Stimulated activated CD4-positive, alpha-beta T cell treated with anti-CD3 and anti-CD28 coated beads, Interleukin-12 subunit alpha, Interleukin-12 subunit beta, amount 100 ng/mL, for 24 hours (primary cell): ENCODE measurements at places on chromosomes 11 and 22.

- no peak for DNase-seq
Measured at GRCh38 chr11:111361052-111361801, 17.8 kb downstream of the POU2AF1 start.

GRCh38 chr22:48900626-48901025 is 927.0 kb downstream of the BRD1 start:
- DNase-seq: no peak

- DNase-seq: no peak
Measured at GRCh38 chr11:1305501-1306056, 3.9 kb downstream of the TOLLIP start.

GRCh38 chr22:23403720-23404688 is 176.1 kb downstream of the IGLL1 start:
- no peak for DNase-seq

DNA sequence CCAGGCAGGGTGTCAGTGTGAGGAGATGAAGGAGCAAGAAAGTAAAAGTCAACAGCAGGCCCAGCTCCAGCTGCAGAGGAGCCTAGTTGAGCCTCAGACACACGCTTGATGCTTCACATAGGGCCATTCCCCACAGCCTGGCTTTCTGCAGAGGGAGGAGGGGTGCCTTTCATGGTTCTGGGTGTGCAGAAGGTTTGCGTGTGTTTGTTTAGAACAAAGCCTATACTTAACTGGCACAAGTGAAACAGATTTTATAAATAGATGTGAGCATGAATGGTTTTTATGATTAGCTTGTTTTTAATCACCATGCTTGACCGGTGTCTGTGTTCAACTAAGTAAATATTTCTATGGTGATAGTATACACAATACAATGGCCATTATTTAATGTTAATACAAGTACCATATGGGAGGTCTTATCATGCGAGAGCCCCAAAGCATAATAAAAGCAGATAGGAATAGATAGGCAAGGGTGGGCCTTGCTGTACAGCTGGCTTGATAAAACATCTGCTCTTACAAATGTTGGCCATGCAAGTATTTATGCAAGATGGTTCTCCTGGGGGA is 290.2 kb downstream of the ETS1 start:
- DNase-seq: no peak

- no peak for DNase-seq
Measured at GRCh38 chr22:30994960-30995359, 25.9 kb downstream of the TUG1 start.

DNA sequence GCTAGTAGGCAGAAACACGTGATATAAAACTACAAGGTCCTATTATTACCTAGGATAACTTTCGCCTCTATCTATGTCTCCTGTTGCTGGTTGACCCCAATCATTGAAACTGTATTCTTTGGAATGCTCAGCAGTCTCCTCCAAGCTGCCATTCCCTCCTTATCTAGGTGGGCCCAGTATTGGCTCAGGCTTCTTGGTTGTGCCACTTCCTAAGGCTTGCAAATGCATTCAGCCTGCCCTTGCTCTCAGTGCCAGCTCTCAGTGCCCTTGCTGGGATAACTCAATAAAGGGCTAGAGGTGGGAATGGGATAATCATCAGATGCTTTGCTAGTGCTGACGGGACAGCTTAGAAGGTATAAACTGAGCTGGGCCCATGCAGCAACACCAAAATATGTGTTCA is 13.6 kb downstream of the CD44 start:
- no peak for DNase-seq

DNA sequence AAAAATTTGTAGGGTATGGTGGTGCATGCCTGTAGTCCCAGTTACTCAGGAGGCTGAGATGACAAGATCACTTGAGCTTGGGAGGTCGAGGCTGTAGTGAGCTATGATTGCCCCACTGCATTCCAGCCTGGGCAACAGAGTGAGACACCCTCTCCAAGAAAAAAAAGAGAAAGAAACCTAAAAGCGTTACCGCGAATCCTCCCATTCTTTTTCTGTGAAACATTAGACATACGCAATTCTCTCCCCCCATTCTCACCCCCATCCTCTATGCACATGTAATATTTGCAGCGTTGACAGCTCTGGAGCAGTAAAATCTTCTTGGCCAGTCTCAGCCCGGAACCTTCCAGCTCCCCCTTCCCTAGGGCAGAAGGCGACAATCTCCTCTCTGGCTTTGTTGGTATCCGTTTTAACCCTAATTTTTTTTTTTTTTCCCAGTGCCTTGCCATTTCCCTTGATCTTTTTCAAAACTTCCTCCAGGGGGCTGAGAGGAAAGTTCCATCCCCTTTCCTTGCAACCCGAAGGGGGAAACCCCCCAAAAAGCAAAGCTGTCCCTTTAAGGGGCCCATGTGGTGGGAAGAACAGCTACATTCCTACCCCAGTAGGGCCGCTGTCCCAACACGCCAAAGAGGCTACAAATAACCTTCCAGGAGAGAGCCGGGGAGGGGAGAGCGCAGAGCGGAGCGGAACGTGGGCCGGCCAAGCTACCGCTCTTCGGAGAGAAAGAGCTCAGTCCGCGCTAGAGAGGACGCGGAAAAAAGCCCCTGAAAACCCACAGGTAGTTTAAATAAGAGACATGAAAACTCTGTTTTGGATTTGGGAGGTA is 1.9 kb downstream of the LRP4 start:
- no peak for DNase-seq

DNA sequence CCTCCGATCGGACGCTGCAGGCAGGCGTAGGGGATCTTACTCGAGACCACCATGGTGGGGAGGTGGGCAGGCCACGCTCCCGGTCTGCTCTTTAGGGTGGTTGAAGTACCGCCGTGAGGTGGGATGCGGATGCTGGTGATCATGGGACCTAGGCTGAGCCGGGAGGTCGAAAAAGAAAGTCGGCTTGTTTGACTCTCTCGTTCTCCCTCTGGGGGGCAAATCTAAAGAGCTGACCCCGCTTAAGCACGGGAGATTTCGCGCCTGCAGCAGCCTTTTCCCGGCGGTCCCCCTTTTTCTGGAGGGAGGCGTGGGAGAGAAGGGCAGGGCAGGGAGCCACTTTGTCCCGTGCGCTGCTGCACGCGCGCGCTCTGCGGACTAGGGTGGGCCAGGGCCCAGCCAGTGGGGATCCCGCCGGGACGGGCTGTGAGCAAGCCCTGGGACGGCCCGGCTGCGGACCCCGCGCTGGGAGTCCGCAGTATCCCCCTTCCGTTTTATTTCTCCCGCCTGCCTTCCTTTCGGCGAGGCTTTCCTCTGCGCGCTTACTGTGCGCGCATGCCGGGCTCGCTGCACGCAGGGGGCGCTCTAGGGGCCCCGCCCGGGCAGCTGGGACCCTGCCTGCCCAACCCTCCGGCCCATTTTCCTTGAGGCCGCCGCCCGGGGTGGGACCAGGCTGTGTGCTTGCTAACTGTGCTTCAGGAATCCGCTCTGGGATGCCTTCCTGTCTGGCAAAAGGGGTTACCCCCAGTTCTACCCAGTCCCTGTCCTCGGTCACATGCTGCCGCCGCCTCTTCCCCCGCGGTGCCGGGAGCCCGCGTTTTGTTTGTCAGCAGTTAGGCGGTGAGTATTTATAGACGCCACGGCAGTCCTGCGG is 81.0 kb downstream of the PRR5L start:
- DNase-seq: peak; percentile 43

DNA sequence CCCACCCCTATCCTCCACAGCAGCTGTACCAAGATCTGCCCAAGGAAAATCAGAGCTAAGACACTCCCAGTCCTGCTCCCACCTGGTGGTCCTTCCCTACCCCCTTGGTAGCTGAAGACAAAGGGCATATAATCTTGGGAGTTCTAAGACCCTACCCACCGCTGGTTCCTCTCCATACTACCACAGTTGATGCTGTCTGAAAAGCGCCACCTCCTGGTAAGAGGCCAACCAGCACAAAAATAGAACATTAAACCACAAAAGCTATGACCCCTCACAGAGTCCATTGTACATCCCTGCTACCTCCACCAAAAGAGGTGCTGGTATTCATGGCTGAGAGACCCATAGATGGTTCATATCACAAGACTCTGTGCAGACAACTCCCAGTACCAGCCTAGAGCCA is 161.5 kb upstream of the ARHGAP42 start:
- DNase-seq: no peak

GRCh38 chr22:33674357-33674756 is 245.9 kb downstream of the LARGE1 start:
- no peak for DNase-seq

DNA sequence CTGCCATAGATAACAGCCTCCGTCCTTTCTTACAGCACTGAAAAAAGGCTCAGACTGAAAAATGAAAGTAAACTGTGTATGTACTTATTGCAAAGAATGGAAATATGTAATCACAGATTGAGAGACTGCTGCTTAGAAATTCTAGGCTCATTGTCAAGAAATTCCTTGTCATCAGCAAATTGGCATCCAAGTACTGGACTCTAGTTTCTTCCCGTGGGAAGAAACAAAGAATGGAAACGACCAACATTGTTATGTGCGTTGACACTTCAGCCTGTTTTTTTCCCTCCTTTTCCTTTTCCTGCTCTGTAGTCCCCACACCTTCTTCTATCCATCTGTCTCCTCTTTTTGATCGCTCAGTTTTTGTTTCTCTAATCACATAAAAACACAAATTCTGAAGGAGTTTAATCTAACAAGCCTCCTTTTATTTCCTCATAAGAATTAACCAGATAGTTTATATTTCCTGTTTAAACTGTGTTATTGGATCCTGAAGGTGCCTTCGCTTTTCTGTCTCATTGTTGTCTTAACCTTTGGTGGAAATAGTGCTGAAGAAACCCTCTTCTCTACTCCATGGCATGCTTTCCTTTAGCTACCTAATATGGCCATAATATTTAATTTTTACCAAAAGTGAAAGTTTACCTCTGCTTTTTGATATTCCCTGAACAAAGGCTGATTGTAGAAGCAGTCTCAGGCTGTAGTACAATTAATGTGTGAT is 20.0 kb upstream of the CASP12 start:
- DNase-seq: no peak

DNA sequence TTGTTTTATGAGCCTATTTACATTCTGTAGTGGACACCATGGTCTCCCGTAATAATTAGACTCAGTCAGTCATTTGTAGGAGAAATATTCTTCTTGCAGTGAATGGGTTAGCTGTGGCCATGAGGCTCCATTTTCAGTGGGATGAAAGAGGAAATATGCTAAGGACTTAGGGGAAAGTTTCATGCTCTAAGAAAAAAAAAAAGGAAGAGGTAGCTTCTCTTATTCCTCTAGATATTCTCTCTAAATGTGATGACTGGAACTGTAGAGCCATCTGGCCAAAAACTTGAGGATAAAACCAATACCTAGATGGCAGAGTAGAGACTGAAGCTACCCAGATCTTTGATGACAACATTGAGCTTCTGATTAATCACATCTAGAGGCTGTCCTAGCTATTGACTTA is 75.8 kb upstream of the SESN3 start:
- no peak for DNase-seq

DNA sequence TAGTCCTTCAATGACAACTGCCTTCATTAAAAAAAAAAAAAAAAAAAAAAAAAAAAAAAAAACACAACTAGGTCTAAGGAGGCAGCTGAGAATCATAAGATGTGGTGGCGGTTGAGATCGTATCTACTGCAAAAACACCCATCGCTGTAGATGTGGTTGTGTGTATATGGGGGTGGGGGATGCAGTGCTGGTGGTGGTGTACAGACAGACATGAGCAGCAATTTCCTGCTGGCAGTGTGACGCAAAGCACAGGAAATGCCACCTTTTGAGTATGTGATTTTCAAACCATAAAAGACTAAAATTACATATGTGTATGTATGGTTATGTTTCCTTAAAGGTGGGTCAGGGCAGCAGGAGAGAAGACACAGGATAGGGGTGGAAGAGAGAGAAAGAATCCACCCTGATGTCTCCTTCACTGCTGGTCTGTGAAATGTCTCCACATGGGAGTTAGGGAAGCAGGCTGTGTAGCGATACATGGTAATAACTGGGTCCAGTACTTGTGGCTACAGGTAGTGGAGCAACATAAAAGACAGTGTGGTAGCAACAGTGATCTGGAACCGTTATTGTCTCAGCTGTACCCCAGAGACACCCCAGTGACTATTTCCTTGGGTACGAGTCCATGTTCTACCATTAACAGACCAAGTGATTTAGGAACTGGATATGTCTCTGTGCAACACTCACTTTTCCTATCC is 57.9 kb downstream of the SYTL2 start:
- peak; percentile 78 for DNase-seq

- DNase-seq: no peak
Measured at GRCh38 chr11:126317756-126318573, 14.1 kb downstream of the DCPS start.

GRCh38 chr11:59899532-59899931 is 20.9 kb downstream of the OOSP3 start:
- DNase-seq: no peak

DNA sequence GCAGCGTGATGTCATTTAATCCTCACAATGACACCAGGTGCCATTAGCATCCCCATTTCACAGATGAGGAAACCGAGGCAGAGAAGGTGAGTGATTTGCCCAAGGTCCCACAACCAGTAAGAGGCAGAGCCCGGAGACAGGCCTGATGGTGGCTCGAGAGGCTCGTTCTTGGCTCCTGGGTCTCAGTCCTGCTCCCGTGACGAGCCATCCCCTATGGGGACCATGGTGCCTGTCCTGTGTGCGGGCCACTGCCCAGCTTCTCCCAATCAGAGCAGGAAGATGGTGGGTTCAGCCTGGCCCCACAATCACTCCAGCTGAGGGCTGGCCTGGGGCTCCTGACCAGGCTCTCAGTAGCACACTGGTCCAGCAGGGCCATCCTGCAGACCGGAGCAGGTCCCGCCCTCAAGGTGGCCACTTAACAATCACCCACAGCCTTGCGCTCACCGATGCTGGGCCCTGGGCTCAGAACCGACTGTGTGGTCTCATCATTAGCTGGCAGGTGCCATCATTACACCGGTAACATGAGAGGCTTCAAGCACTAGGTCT is 3.6 kb downstream of the ALDH3B1 start:
- DNase-seq: no peak

DNA sequence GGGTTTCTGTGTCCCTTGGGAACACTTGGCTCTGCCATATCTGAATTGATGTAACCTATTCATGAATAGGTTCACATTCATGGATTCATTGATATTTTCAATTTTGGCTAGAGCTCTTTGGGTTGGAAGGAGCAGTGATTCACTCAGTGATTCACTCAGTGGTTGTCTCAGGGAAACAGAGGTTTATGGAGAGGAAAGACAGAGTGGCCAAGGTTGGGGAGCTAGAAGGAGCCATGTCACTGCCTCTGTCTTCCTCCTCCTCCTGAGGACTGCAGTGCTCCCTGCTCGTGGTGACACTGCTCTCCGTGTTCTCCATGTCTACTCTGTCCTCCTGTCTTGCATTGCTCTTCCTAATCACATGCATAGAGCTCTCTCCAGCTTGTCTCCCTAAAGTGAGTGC is 17.4 kb downstream of the CEP164 start:
- DNase-seq: no peak

- DNase-seq: no peak
Measured at GRCh38 chr22:44633647-44634046, 68.4 kb upstream of the PRR5 start.

DNA sequence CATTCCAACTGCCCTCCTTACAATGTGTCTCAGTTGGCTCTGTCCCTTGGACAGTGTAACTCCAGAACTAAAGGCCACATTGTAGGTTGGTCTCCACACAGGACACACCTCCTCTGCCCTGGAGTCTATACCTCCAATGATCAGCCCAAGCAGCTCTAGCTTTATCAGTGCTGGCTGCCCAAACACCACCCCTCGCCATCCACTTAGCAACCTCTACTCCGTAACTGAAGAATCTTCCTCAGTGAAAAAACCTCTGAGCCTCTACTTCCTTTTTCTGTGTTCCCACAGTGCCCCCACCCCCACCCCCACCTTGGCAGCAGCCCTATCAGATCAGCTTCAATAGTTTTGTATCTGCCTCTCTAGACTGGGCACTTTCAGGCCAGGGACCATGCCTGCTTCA is 33.4 kb downstream of the SERPINH1 start:
- no peak for DNase-seq
